ENCODE measurements at places on chromosomes 16 and 17. TPM values are rescaled to one million over a fixed set of nuclear protein-coding genes. Genes with fewer than 3 reads are reported as not detected.

SERPINF2 gene
- 109 TPM for polyA plus RNA-seq

SOX9 gene
- 22.8 TPM for polyA plus RNA-seq

NOD2 gene
- 0.23 TPM for polyA plus RNA-seq

TOP2A gene
- 174 TPM for polyA plus RNA-seq

C17orf78 gene
- 0.17 TPM for polyA plus RNA-seq

SLC26A11 gene
- polyA plus RNA-seq, result 32.1 TPM

LRRC37A gene
- polyA plus RNA-seq, result 4.4 TPM

GUCY2D gene
- 0.22 TPM for polyA plus RNA-seq

CNEP1R1 gene
- polyA plus RNA-seq, result 21.0 TPM

PLXDC1 gene
- polyA plus RNA-seq, result 6.1 TPM

FOXN1 gene
- 0.57 TPM for polyA plus RNA-seq

CES3 gene
- 4.6 TPM for polyA plus RNA-seq

ENGASE gene
- 14.9 TPM for polyA plus RNA-seq

CCDC78 gene
- 3.6 TPM for polyA plus RNA-seq

SPATA32 gene
- polyA plus RNA-seq, result 0.61 TPM

RAP1GAP2 gene
- 33.3 TPM for polyA plus RNA-seq

SLC5A2 gene
- polyA plus RNA-seq, result 55.9 TPM

LITAFD gene
- polyA plus RNA-seq, result 0.36 TPM

CLUH gene
- polyA plus RNA-seq, result 63.5 TPM

OR1F1 gene
- polyA plus RNA-seq, result not detected

SYNGR3 gene
- polyA plus RNA-seq, result 2.1 TPM

RAB11FIP3 gene
- polyA plus RNA-seq, result 155 TPM

CD300LB gene
- polyA plus RNA-seq, result 0.17 TPM

MT1G gene
- polyA plus RNA-seq, result 51.8 TPM

TNK1 gene
- 7.9 TPM for polyA plus RNA-seq

Measured in renal pelvis (tissue), 12 donors.